Activated T-helper 17 cell treated with anti-CD3 and anti-CD28 coated beads, Interleukin-2, amount 50 U/mL, for 72 hours (primary cell): ENCODE measurements at places on chromosomes 1 and 21.

DNA sequence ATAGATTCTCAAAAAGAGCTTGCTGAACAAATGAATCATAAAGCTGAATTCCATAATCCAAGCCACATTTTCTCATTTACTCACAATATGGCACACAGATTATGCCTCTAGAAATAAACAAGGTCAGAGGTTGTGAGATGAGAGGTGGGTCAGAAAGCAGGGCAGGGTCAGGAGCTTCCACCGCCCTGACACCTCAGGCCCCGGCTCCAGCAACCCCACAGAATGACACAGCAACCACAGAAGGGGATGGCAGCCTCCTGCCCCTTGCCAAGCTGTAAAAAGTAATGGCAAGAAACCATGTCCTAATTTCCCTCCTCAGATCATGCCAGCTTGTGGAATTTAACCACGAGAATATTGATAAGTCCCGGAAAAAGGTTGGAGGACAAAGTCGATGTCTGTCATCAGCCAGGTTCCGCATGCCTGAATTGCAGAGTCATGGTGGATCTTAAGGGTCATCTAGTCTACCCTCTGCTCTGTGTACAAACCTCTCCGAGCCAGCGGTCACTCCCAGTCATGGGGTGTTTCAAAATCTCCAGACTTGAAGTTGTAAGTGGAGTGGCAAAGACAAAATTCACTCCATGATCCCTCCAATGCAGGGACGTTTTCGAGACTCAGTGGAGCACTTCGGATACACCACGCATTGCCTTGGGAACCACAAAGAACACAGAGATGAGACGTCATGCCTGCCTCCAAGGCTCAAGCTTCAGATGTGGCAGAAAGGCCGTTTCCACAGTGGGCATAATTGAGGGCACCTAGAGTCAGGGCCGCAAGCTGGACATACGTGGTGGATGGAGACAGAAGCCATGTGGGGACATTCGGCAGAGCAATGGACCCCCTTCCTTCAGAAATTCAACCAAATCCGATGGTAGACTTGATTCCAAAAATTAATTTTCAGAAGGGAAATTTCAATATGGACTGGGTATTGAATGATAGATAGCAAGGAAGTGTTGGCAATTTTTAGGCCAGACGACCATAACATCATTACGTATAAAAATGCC lies 254.0 kb downstream of the TOMM20 start:
- ATAC-seq = no peak

DNA sequence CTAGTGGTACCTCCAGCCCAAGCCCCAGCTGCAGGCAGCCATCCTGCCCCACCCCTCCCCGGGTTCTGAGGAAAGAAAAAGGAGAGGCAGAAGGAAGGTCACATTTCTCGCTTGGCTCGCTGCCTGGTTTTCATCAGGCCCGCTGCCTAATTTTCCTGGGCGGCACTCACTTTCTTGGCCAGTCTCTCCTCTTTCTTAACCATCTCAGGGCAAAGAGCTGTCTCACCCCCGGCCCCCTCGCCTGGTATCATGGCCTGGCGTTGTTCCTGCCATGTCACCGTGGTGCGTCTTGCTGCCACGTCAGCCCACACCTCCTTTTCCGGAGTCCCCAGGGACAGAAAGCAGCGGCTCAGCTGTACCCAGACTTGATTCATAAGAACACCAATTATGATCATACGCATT lies 26.6 kb upstream of the CASZ1 start:
- ATAC-seq = no peak

GRCh38 chr1:8889925-8890785 lies 11.7 kb upstream of the ENO1 start:
- no peak for ATAC-seq

DNA sequence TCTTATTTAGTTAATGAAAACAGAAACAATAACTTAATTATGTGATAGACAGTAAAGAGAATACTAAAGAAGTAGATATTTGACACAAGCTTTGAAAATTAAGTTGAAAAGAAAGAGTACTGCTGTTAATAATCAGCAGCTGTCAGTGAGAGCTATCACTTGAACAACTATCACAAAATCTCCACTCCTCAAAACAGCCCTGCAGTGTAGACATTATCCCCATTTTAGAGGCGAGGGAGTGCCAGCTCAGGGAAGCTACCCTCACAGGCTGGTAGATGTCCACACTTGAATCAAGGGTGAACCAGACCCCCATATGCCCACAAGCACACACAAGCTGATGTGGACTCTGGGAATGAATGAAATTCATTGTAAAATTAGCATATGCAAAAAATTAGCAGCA lies 248.8 kb downstream of the RHOU start:
- ATAC-seq = no peak

DNA sequence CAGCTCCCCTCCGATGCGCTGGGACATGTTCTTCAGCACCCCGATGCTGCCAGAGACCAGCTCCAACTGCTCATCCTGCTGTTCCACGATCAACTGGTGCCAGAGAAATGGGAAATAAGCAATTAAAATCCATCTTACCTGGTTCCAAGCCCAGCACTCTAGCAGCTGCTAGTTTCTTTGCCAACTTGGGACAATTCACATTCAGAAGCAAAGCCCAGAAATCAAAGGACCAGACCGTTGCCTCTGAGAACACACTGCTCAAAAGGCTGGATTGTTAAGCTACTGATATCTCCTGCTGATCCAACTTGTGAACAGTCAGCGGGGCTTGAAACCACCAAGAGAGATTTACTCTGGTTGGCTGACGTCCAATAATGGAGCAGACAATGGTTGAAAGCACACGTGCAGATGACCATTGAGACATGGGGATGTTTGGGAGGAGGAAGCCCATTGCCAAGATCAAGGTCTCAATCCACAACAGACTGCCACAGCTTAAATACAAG lies 34.4 kb downstream of the STX6 start:
- ATAC-seq = no peak

- no peak for ATAC-seq
Observed at GRCh38 chr1:167750641-167751040, 28.9 kb downstream of the MPZL1 start.

GRCh38 chr21:25569084-25569483 lies 38.2 kb downstream of the MRPL39 start:
- no peak for ATAC-seq

DNA sequence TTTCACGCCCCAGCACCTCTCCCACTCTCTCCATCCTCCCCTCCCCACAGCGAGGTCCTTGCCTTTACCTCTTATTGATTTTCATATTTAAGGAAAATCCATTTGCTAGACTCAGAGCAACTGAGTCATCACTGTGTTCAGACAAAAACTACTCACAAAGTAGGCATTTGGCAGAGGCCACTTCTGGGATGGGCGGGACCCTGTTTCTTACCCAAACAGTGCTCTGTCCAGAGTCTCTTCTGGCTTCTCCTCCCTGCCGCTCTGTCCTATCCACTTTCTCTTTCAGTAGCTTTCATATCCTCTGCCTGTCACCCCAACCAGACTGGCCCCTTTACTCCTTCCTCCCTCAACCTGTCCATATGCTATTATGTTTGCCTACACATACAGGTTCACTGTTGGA lies 2.4 kb upstream of the NAV1 start:
- ATAC-seq = no peak

GRCh38 chr1:65245295-65245694 lies 64.0 kb upstream of the DNAJC6 start:
- no peak for ATAC-seq

GRCh38 chr1:179930867-179931266 lies 23.7 kb upstream of the CEP350 start:
- ATAC-seq = no peak

DNA sequence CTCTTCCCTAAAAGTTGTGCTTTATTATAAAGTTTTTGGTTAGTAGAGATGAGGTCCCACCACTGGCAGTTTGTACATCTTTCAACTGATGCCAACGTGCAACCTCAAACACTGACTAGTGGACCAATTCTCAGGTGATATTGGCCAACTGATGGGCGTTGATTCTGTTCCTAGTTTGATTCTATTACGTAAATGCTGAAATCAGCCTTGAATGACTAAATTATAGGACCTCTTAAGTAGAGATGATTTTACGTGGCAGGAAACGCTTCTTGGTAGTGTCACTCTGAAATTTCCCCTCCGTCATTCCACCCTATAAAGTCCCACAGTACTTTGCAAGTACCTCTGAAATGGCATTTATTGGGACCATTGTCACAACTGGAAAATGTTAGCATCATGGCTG lies 8.8 kb upstream of the FNDC7 start:
- ATAC-seq = peak; percentile 93

DNA sequence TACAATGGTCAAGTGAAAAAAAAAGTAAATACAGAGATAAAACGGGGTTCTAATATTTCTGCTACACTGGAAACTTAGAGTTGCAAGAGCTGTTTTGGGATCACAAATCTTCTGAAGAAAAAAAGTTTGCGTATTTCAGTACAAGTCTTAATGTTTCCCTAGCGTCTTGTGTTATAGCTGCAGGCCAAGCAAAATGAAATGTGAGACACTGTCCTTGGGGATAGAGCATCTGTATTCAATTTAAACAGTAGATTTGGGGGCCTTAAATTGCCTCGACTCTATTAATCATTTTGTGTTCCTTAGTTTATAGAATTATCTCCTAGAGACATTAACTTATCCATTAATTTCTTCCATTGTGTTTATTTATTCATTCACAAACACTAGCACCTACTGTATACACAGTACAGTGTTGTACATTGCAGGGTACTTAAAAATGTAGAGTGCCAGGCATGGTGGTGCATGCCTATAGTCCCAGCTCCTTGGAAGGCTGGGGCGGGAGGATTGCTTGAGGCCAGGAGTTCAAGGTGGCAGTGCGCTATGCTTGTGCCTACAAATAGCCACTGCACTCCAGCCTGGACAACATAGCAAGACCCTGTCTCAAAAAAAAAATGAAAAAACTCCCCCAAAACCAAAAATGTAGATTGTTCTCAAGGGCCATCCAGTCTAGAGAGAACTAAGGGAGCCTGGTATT lies 7.9 kb downstream of the DISC1 start:
- ATAC-seq = no peak

GRCh38 chr1:22364764-22365163 lies 86.9 kb upstream of the ZBTB40 start:
- ATAC-seq = no peak

GRCh38 chr1:90987841-90988240 lies 34.0 kb downstream of the ZNF644 start:
- no peak for ATAC-seq

- no peak for ATAC-seq
Observed at GRCh38 chr1:2632561-2633361, at the start of gene MMEL1. Gene MMEL1, minus strand, starts transcription at chr1:2633016. Its CDS starts 3,532 bp downstream, at chr1:2629484.

- no peak for ATAC-seq
Observed at GRCh38 chr21:39888848-39889247, 21.6 kb downstream of the PCP4 start.

DNA sequence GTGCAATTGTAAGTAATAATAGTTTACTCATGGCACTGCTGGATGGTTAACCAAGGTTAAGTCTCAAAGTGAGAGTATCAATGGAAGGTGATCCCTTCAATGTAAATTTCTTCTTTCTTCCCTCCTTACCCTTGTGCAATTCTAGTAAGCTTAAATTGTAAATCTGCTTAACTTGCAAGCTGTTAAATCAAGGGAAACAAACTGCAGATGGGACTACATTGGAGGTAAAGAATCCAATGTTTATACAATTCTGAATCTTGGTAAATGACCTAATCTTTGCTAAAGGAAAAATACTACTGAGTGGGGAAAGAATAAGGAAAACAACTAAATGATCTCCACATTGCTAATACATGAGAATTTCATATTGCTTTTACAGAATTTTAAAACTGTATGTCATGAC lies 6.7 kb upstream of the CD55 start:
- ATAC-seq = no peak

DNA sequence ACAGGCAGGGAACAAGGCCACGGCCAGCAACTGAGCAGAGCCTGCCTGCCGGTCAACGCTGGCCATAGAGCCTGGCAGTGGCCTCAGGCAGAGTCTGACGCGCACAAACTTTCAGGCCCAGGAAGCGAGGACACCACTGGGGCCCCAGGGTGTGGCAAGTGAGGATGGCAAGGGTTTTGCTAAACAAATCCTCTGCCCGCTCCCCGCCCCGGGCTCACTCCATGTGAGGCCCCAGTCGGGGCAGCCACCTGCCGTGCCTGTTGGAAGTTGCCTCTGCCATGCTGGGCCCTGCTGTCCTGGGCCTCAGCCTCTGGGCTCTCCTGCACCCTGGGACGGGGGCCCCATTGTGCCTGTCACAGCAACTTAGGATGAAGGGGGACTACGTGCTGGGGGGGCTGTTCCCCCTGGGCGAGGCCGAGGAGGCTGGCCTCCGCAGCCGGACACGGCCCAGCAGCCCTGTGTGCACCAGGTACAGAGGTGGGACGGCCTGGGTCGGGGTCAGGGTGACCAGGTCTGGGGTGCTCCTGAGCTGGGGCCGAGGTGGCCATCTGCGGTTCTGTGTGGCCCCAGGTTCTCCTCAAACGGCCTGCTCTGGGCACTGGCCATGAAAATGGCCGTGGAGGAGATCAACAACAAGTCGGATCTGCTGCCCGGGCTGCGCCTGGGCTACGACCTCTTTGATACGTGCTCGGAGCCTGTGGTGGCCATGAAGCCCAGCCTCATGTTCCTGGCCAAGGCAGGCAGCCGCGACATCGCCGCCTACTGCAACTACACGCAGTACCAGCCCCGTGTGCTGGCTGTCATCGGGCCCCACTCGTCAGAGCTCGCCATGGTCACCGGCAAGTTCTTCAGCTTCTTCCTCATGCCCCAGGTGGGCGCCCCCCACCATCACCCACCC lies at the start of gene TAS1R3:
Gene TAS1R3, plus strand, starts transcription at position 213 of the 898 bp plus-strand sequence. Its CDS starts 66 bp downstream, at position 279.
- ATAC-seq = no peak

DNA sequence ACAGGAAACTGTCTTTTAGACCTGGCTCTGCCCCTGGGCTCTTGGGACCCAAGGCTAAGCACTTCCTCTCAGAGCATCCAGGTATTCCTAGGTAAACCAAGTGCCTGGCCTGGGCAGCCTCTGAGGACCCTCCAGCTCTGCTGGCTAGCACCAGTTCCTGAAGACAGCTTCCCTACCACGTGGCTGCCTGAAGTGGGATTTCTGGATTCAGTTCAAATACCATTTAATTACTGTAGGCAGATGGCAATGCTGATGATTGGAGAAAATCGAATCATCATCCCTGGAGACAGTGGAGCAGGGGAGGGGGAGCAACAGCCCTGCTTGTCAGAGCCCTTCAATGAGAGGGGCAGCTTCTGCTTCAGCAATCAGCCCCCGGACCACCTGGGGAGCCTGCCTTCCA lies 11.9 kb downstream of the KIF21B start:
- ATAC-seq = no peak

DNA sequence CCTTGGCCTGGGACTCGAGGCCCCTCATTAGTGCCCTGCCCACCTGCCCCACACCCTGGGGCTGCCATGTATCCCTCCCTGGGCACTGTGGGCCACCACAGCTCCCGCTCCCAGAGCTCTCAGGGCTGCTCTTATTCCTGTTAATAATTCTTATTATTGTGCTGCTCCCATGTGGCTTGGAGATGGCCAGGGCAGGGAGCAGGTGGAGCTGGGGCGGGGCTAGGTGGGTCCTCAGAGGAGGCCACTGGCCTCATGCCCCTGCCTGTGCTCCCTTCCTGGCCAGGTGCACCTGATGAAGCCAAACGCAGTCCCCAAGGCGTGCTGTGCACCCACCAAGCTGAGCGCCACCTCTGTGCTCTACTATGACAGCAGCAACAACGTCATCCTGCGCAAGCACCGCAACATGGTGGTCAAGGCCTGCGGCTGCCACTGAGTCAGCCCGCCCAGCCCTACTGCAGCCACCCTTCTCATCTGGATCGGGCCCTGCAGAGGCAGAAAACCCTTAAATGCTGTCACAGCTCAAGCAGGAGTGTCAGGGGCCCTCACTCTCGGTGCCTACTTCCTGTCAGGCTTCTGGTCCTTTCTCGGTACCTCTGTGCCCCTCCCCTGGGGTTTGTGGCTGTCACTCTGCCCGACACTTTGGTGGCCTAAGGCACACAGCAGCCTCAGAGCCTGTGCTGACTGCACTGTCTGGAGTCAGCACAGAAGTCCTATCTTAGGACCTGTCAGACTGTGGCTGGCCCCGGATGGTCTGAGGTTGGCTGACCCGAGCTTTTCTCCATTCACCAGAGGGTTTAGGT lies 34.1 kb downstream of the BMP8A start:
- ATAC-seq = peak; percentile 90

- no peak for ATAC-seq
Observed at GRCh38 chr1:180786624-180787023, 126.1 kb upstream of the KIAA1614 start.
